CD4-positive, alpha-beta T cell (primary cell): ENCODE measurements at places on chromosomes 12 and 14. TPM values are rescaled to one million over a fixed set of nuclear protein-coding genes. Genes with fewer than 3 reads are reported as not detected.
A peak's percentile ranks its signal among the peaks of the same experiment; 100 is the strongest.

GRCh38 chr14:81388336-81388735 lies 11.8 kb downstream of the STON2 start:
- no peak overlapping the region for H3K4me3 ChIP-seq
- peaks cover 3% of the 10 kb centered on the region for H3K27me3 ChIP-seq
- H3K27ac ChIP-seq, result no peak overlapping the region
- DNase-seq, result no peak

DNA sequence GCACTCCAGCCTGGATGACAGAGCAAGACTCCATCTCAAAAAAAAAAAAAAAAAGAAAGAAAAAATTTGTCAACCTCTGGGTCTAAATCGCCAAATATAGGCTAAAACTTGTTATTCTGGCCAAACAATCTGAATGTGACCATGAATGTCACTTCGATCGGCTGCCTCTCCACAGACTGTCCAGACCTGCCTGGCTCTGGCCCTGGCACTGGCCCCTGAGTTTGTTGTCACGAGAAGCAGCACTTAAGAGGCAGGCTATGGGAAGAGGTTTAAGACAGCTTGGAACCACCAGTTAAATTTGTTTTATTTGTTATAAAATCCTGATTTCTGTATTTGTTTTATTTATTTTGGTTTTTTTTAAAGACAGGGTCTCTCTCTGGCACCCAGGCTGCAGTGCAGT lies 14.5 kb downstream of the WSB2 start:
- peaks cover 54% of the 10 kb centered on the region for H3K36me3 ChIP-seq
- no peaks in the 10 kb centered on the region for H3K27me3 ChIP-seq

DNA sequence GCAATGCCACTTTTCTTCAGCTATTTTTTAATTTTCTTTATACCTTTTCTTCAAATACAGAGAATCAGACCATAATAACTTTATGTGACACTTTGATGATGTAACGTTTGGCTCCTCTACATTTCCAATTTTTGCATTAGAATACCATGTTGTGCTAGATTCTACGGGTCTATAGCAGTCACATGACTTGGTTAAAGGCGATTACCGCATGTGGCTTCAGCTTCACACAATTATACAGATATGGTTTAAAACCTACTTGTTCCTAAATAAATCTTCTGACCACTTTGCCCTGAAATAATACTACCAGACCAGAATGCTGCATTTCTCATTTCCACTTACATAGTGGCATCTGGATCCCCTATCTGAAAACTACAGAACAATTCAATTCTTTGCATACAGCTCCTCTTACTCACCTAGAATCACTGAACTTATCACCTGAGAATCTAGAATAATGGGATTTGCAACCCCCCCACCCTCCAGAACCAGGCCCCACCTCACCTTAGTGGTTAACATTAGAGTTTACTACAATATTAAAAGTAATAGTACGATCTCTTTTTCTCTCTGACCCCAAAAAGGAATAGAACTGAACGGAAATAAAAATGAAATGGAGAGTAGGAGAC lies 1.3 kb downstream of the MAX start:
- H3K27ac ChIP-seq, result peak overlapping the region; percentile 100
- no peaks in the 10 kb centered on the region for H3K27me3 ChIP-seq
- peak overlapping the region; percentile 98 for H3K4me3 ChIP-seq
- DNase-seq, result no peak

DNA sequence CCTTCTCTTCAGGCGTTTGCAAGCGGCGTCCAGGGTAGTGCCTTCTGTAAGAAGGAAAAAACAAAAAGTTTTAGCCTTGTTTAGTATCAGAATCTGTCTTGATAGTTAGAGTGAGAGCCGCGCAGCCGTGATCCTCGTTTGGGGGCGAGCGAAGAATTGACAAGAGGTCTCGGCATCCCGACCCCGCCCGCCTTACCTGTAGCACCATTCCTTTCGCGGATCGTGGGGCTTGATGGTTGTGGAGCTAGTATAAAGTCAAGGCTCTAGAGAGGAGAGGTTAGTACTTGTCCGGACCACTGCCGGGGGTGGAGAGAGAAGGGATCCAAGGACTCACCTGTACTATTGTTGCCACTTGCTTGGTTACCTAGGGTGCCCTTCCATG lies 494 bp downstream of the TMTC3 start:
- H3K36me3 ChIP-seq, result peaks cover 8% of the 10 kb centered on the region
- peak; percentile 12 for DNase-seq
- H3K4me3 ChIP-seq, result peak overlapping the region; percentile 83
- H3K4me1 ChIP-seq, result peaks cover 12% of the 10 kb centered on the region
- H3K27ac ChIP-seq, result peak overlapping the region; percentile 82

- H3K27me3 ChIP-seq, result no peaks in the 10 kb centered on the region
- no peak overlapping the region for H3K4me3 ChIP-seq
- DNase-seq, result no peak
- no peaks in the 10 kb centered on the region for H3K36me3 ChIP-seq
These were observed 21.9 kb downstream of the YBX3 start for GRCh38 chr12:10701131-10701681.

GRCh38 chr12:130128790-130129735 lies 33.2 kb upstream of the FZD10 start:
- no peak overlapping the region for H3K4me3 ChIP-seq
- no peaks in the 10 kb centered on the region for H3K4me1 ChIP-seq
- no peak for DNase-seq
- H3K36me3 ChIP-seq, result no peaks in the 10 kb centered on the region
- no peak overlapping the region for H3K27ac ChIP-seq
- H3K27me3 ChIP-seq, result no peaks in the 10 kb centered on the region

GRCh38 chr14:99425272-99425681 lies 55.4 kb downstream of the SETD3 start:
- H3K4me1 ChIP-seq, result no peaks in the 10 kb centered on the region
- no peak overlapping the region for H3K27ac ChIP-seq
- H3K27me3 ChIP-seq, result no peaks in the 10 kb centered on the region
- peaks cover 38% of the 10 kb centered on the region for H3K36me3 ChIP-seq
- no peak overlapping the region for H3K4me3 ChIP-seq

GRCh38 chr12:31658471-31659086 lies 909 bp upstream of the ETFBKMT start:
- DNase-seq, result no peak
- H3K27me3 ChIP-seq, result no peaks in the 10 kb centered on the region
- H3K36me3 ChIP-seq, result no peaks in the 10 kb centered on the region
- H3K4me1 ChIP-seq, result peaks cover 14% of the 10 kb centered on the region
- peak overlapping the region; percentile 68 for H3K4me3 ChIP-seq
- H3K27ac ChIP-seq, result peak overlapping the region; percentile 18

DNA sequence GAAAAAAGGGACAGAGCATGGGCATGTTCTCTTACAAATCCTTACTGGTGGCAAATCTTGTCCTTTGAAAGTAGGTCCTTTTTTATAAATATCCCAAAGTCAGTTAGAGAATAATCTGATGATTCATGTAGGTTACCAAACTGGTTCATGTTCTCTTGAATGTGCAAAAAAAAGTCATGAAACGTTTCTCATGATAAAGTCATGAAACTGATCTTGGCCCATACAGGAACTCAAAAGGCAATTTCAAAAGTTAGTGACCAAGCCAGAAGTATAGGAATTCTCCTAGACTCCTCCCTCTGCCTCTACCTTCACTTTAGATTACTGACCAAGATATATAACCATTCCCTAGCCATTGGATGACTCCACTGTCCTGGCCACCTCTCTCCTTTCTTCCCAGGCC lies 27.3 kb upstream of the SPTSSA start:
- no peak overlapping the region for H3K27ac ChIP-seq
- H3K36me3 ChIP-seq, result no peaks in the 10 kb centered on the region
- H3K4me1 ChIP-seq, result no peaks in the 10 kb centered on the region
- no peak for DNase-seq
- H3K27me3 ChIP-seq, result no peaks in the 10 kb centered on the region

DNA sequence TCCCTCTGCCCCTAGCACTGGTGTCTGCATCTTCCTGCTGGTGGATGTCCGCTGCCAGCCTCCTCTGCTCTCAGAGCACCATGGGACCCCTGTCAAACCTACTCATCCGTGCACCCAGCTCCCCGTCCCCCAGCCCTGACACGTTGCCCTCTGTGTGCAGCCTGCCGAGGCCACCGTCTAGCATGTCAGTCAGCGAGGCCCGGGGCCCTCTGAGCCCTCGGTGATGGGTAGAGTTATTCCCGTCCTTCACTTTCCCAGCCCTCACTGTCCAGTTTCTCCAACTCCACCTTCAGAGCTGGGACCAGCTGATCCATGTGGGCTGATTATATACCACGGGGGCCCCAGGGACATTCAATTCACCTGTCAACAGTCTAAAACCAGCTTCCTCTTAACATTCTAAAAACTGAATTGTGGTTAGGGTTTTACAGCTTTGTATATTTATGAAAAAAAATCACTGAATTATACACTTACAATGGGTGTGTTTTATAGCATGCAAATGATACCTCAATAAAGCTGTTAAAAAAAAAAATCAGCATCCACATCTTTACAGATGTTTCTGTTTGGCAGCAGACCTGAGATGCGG lies 61.3 kb downstream of the CCDC88C start:
- H3K4me3 ChIP-seq, result no peak overlapping the region
- H3K36me3 ChIP-seq, result peaks cover 83% of the 10 kb centered on the region
- H3K27ac ChIP-seq, result peak overlapping the region; percentile 44
- no peaks in the 10 kb centered on the region for H3K27me3 ChIP-seq
- peaks cover 99% of the 10 kb centered on the region for H3K4me1 ChIP-seq

- H3K4me3 ChIP-seq, result no peak overlapping the region
- no peak overlapping the region for H3K27ac ChIP-seq
- no peaks in the 10 kb centered on the region for H3K4me1 ChIP-seq
- no peaks in the 10 kb centered on the region for H3K36me3 ChIP-seq
These were observed 269.9 kb upstream of the PLEKHG7 start for GRCh38 chr12:92432724-92433441.

Gene TMEM233
- not detected for total RNA-seq

Gene OR6C2
- total RNA-seq, result not detected

Gene KLRK1
- 1.0 TPM for total RNA-seq

Gene EFS
- not detected for total RNA-seq

Gene CHST11
- total RNA-seq, result 53.4 TPM

Gene MYBPC1
- not detected for total RNA-seq

Gene KLRC4
- total RNA-seq, result not detected

Gene GRIP1
- total RNA-seq, result 5.4 TPM

Gene FBLN5
- 1.5 TPM for total RNA-seq

Gene PRPH
- total RNA-seq, result not detected

Gene ELK3
- 26.8 TPM for total RNA-seq
